ENCODE measurements at places on chromosomes 2 and 18. TPM values are rescaled to one million over a fixed set of nuclear protein-coding genes. Genes with fewer than 3 reads are reported as not detected.

Gene AQP4
- total RNA-seq: not detected

DNA sequence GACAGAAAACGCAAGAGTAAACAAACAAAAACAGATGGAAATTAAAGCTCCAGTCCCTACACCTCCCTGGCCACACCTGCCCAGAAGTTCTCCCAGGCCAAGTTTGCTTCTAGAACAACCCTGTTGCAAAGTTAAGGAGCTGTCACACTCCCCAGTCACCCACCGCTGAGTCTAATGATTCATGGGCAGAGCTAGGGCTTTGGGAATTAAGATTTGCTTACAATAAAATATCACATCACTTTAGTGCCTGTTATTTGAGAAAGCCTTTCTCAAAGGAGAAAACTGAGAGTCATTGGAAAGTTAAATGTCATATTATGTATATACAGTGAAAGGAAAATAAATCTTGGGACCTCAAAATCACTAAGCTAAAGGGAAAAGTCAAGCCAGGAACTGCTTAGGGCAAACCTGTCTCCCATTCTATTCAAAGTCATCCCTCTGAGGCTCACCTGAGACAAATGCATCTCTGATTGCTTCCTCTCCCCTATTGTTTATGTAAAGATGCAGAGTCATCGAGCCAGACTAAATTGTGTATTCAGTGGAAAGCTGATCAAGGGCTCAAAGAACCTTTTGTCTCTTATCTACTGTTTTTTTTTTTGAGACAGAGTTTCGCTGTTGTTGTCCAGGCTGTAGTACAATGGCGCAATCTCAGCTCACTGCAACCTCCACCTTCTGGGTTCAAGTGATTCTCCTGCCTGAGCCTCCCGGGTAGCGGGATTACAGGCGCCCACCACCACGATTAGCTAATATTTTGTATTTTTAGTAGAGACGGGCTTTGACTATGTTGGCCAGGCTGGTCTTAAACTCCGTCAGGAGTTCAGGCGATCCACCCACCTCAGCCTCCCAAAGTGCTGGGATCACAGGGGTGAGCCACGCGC, 2.8 kb downstream of the CRYGB start:
- no peak for DNase-seq

DNA sequence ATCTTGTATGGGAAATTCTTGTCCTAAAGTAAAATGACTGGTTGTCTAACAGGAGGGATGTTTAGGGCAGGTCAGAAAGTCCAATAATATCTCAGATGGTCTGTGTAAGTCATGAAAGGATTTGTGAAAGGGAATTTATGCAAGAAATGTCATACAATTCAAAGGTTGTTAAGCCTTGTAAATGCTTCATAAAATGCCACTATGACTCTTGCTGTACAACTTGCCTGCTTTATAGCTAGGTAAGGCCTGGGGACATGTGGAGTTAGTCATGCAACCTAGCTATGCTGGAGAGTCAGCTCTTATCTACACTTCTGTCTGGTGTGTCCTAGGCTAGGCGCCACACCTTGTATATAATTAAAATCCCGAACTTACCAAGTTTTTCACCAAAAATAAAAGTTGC, 36.9 kb upstream of the VWA3B start:
- no peak for DNase-seq

GRCh38 chr2:70965506-70965905, 12.9 kb upstream of the ANKRD53 start:
- no peak for DNase-seq

Gene RNF152
- total RNA-seq: 7.0 TPM
